B cell (primary cell): ENCODE measurements at places on chromosomes 3 and 15.

DNA sequence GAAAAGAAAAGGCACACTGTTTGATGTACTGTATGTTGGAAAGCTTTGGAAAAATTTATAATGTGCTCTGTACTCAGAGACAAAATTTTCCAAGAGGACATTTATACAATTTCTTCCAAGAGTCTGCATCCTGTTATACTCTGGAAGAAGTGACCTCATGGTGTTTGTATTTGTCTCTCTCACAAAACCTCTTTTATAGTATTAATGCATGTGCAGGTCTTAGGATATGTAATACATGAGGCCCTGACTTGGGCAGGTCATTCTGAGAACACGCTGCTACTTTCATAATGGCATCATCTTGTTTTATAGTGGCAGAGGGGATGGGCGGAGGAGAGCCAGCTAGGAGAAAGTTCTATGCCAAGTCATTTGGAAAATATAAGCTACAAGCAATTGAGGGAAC is 72.0 kb upstream of the P3H2 start:
- DNase-seq = no peak

DNA sequence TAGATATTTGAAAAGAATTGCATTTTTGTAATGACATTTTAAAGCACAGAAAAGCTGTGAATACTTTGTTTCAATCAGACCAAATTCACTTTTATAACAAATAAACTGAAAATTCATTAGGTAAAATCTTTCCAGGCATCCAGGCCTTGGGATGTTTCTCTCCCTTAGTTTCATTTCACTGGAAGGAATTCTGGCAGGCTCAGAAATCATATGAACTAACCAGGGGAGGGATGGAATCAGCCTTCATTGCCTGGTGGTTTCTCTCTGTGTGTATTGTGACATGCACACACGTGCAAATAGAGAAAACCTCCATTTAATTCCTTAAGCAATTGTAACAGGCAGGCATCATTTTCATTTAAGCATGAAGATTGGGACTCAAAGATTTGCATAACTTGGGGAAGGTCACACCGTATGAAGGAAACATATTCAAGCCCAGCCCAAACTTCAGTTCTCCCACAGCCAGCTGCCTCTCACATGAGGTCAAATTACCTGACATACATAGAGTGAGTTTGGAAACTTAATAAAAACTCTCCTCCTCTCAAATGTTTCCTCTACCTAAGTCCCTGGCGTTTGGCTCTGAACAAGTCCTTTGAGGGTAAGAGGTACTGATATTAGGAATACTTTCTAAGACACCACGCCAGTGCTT is 376.1 kb upstream of the MCTP2 start:
- no peak for DNase-seq

GRCh38 chr3:33831053-33831452 is 32.6 kb downstream of the PDCD6IP start:
- no peak for DNase-seq

DNA sequence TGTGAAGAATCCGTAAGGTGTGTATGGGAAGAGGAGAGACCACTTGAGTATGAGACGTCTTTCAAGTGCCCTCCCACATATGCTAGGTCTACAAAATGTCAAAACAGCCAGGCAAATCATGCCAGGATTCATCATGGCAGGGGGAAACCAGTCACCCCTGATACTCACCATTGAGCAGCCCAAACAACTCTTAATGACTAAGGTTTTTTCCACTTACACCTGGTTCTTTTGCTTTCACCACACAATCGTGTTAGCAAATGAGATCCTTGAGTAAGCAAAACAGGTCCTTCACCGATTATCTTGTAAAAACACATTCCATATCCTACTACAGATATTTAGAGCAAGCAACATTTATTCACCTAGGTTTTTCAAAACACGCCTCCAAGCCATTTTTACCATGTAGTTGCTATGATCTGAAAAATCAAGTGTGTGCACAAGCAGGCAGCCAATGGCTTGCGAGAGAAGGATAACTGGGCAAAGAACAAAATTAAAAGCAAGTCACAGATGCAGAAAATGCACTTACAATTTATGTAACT is 177.5 kb upstream of the LPP start:
- no peak for DNase-seq

GRCh38 chr3:105970283-105970682 is 101.5 kb upstream of the CBLB start:
- DNase-seq = no peak

DNA sequence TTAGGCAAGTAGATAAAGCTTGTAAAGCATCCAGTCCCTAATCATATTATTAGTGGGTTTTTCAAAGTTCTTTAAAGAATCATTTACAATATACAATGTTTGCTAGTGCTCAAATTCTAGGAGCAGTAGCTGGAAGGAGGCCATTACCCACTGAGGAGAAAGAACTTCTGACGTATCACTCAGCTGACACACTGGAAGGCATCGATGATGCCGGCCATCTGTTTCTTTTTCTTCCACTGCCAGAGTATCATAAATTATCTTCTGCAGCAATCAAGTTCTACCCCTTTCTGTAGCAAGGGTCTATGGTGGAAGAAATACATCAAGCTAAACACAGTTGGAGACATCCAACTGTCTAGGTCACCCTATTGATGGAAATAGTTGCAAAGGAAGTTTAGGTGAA is 243.2 kb upstream of the LRRN1 start:
- DNase-seq = no peak

DNA sequence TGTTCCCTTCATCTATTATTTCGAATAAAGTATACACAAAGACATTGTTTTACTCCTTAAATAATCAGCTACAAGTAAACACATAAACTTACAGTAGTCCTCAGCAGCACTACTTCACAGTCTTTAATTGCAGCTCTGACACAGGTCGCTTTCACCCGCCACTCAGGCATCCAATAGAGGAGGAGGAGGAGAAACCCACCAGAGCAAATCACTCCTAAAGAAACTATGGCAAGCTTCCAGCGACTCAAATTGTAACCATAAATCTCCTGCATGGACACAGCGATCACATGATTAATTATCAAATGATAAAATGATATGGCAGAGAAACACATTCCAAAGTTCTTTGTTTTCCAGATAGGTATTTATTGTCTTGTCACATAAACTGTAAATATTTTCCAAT is 26.2 kb downstream of the ATP13A3 start:
- no peak for DNase-seq
